ENCODE measurements at places on chromosomes 5 and 9.

- DNase-seq: no peak
Observed at GRCh38 chr5:12934722-12935121, 1009.8 kb downstream of the DNAH5 start.

- no peak for DNase-seq
Observed at GRCh38 chr5:151110992-151111391, 30.2 kb upstream of the TNIP1 start.

DNA sequence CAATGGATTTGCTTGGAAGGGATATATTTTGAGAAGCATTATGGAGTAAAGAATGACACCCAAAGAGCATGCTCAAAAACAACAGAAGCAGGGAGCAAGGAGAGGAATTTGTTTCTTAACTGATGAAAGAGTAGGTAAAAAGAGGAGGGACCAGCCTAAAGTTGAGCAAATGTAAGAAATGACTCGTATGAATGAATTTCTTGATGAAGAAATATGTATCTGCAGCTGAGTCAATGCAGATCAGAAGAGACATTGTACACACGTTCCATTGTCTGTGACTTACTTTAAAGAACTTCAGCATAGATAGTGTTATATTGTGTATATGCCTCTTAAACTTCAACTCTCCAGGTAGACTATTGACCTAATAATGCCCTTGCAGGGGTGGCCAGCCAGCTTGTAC, 112.7 kb upstream of the NREP start:
- no peak for DNase-seq

DNA sequence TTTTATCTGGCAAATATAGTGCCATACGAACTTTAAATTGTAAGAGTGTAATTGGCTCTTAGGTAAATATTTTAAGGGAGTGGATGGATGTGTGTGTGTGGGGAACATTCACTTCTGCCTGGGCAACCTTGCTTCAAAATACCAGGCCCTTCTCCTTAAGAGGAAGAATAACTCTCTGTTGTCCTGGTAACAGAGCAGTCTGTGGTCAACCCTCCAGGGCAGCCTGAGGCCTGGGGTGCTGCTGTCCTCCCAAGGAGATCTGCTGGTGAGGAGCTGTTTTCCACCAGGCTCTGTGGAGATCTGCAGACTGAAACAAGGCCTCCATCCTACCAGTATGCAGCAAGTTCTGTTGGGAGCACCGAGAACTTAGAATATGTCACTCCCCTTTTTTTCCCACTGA, 325.2 kb downstream of the PSAT1 start:
- no peak for DNase-seq

Measured in activated CD4-positive, alpha-beta T cell treated with anti-CD3 and anti-CD28 coated beads, Interleukin-2, amount 10 ng/mL, durations not matched to agents 7 days and 5 days (primary cell).